NCI-H1436 (cell line): ENCODE measurements at places on chromosomes 3 and 15.
A peak's percentile ranks its signal among the peaks of the same experiment; 100 is the strongest.

- no peak for DNase-seq
These were observed 92.4 kb upstream of the WNT5A start for GRCh38 chr3:55579496-55579895.

DNA sequence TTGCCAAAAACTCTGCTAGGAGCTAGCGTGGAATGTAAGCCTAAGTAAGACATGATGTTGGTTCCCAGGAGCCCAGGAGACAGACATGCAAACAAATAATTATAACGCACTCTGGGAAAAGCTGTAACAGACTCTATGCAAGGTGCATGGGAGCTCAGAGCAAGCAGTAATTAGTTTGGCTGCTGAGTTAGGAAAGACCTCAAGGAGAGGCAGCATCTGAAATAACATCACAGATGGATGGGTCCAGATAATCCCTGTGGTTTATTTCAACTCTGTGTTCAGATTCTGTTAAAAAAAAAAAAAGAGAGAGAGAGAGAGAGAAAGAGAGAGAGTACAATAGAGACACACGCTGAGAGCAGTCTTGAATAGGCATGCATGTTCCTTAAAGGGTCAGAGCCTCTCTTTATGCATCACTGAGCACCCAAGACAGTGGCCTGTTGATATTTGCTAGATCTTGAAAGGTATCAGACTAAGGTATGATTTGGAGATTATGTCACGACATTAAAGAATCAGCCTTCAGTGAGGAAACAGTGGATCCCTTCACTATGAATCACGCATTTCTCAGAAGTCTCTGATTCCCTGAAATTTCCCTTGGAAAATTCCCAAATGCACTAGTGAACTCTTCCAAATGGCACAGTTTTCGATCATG is 124.4 kb upstream of the LIPC start:
- DNase-seq = peak; percentile 30

DNA sequence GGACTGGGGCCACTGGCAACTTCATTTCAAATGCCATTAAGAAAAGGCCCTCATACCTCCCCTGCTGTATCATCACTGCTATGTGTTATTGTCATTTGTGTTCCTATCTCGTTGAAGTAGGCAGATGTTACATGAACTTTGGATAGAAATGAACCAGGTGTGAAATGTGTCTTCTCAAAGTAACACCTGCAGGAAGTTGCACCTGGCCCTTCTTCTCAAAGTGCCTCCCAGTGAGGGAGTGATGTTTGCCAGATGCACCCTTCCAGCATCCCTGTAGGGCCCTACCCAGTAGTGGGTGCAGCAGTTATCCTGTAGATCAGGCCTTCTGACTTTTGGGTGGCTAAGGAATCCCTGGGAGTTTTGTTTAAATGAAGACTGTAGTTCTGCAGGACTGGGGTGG is 197.7 kb upstream of the CTNNB1 start:
- no peak for DNase-seq

DNA sequence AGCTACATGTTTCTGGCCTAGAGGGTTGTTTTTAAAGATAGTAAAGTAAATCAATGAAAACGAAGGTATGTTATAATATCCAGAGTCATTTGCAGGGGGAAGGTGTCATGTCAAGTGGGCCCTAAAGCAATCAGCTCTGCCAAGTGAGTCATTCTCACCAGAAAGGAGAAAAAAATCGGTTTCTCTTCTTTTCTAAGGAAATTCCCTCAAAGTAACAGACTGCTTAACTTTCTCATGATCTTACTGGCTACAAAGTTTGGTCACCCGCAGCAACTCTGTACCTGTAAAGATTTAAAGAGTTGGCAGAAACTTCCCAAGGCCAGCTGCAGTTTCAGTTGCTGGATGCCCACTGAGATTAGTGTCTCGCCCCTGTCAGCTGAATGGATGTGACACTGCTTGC is 5.5 kb upstream of the FSIP1 start:
- DNase-seq = no peak

DNA sequence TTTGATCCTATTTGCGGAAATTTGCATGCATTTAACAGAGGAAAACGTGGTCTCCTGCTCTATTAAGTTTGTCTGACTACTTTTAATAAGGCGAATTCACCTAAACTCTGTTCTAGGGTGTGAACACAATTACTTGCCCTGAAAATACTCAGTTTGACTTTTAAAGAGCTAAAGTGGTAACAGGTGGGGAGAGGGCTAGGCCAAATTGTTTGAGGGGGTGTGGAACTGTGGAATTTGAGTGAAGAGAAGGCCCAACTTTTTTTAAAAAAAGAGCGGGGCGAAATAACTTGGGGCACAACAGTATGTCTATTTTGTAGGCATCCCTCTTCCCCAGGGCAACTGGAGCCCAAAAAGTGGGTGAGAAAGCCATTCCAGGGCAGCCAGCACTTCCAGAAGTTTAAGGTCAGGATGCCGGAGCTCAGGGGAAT is 580 bp upstream of the FXR1 start:
- no peak for DNase-seq

DNA sequence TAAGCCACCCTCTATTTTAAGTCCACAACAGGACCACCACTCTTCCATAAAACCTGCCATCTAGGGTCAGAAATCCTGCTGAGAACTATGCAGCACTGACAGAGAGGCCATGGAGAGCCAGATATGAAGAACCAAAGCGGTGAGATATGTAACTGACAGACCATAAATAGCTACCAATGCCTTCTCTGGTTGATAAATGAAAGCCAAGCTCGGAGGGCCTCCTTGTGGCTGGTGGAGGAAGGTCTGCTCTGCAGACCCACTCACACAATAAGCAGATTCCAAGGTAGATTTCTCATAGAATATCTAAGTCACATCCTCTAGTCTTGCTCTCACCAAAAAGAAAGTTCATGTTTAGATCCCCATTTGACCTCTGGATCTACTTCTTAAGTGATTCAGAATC is 38.9 kb downstream of the RYK start:
- DNase-seq = peak; percentile 14

GRCh38 chr3:65713016-65713415 is 325.7 kb downstream of the MAGI1 start:
- no peak for DNase-seq

- no peak for DNase-seq
These were observed 46.9 kb downstream of the STARD9 start for GRCh38 chr15:42621996-42622925.

- no peak for DNase-seq
These were observed 91.4 kb upstream of the SCN10A start for GRCh38 chr3:38907426-38907825.

DNA sequence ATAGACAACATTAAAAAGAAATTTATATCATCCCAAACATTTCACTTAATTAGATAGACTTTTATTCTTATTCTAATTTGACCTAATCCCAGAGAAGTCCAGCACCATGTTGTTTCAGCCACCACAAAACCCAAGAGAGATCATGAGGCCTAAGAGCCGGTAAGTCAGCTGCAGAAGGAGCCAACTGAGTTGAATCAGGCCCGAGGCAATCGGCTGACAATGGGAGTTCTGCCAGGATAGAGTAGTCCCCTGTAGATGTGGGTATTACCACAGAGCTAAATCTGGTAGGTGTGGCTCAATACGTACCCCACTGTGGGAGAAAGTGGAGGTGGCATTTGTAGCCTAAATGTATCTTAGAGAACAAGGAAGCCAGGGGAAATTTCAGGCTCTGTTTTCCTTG is 49.7 kb upstream of the UMPS start:
- no peak for DNase-seq

GRCh38 chr3:127597020-127597771 is 1.0 kb upstream of the MCM2 start:
- no peak for DNase-seq

DNA sequence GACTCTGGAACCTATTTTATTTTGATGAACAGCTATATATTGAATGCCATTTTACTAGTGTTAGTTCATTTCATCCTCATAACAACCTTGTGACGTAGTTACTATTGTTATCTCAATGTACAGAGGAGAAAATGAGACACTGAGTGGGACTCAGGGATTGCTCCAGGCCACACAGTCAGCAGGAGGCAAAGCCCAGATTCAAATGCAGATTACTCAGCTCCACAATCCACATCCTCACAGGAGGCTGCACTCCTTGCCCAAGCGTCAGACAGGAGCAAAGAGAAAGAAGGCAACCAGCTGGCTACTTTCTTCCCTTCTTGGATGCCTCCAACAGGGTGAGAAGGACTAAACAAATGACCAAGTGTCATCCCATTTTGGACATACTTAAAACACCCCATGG is 92.0 kb upstream of the CCDC54 start:
- DNase-seq = no peak

GRCh38 chr3:56655709-56656108 is 27.4 kb downstream of the TASOR start:
- no peak for DNase-seq

DNA sequence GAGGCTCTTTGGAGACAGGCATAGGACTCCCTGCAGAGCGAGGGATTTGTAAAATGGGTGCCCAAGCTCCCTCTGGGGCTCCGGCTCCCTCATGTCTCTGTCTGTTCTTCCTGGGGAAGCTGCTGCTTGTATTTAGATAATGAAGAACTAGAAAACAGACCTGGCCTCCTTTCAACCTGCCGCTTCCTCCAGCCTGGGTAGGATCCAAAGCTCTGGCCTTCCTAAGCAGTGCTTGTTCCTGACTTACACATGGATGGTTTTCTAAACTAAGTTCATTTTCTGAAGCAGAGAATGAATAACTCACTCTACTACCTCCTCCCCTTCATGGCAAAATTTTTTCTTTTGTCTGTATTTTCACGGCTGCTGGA is 36.9 kb upstream of the MYZAP start:
- DNase-seq = no peak

- DNase-seq = no peak
These were observed 49.8 kb upstream of the SLC6A1 start for GRCh38 chr3:10942690-10943205.

DNA sequence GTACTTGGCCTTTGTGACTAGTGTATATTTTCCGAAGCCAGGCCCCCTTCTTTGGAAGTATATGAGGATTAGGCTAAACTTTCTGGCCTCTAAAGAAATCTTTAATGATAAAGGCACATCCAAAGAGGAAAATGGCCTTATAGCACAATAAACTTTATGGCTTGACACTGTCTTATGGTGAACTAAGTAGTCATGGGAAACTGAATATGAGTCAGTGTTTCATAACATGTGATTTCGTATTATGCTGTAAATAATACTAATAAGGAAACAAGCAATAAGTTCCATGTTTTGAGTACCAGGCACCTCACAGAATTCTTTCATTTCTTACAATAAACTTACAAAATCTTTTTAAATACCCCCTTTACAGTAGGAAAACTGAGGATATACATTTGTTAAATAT is 8.2 kb downstream of the ZPLD1 start:
- no peak for DNase-seq

DNA sequence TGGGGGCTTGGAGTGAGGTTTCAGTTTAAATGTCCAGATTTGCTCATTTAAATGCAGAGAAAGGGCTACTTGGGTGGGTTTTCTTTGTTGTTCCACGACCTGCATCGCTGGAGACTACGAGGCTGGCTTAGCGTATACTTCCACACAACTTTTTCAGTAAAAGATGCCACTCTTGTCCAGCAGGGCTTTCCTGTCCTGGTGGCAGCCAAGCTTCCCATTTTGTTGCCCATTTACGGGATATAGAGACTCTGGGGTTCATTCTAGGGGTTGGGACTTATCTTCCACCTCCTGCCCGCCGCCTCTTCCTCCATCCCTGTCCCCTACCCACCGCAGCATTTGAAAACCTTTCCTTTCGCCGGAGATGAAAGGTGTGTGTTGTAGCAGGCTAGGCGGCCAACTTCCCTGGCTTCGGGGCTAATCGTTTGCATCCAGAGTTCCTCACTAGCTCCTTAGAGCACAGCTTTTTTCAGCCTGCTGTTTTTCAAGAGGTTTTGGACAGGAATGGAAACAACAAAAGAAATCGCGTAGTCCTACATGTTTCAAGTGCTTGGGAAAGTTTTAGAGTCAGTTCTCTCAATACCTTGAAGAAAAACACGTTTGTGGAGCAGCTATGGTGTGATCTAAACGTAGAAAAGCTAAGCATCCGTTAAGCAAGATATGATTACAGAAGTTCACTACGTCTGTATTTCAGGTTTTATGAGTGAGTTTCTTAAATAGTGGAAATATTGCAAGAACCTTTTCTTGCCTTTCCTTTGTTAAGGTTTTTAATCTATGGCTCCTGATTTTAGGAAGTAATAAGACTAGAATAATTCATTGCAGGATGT is 843 bp downstream of the CHRNA5 start:
- no peak for DNase-seq

GRCh38 chr3:107689355-107689754 is 166.6 kb downstream of the BBX start:
- DNase-seq = no peak

GRCh38 chr3:98068824-98069223 is 18.1 kb upstream of the OR5AC2 start:
- DNase-seq = no peak

DNA sequence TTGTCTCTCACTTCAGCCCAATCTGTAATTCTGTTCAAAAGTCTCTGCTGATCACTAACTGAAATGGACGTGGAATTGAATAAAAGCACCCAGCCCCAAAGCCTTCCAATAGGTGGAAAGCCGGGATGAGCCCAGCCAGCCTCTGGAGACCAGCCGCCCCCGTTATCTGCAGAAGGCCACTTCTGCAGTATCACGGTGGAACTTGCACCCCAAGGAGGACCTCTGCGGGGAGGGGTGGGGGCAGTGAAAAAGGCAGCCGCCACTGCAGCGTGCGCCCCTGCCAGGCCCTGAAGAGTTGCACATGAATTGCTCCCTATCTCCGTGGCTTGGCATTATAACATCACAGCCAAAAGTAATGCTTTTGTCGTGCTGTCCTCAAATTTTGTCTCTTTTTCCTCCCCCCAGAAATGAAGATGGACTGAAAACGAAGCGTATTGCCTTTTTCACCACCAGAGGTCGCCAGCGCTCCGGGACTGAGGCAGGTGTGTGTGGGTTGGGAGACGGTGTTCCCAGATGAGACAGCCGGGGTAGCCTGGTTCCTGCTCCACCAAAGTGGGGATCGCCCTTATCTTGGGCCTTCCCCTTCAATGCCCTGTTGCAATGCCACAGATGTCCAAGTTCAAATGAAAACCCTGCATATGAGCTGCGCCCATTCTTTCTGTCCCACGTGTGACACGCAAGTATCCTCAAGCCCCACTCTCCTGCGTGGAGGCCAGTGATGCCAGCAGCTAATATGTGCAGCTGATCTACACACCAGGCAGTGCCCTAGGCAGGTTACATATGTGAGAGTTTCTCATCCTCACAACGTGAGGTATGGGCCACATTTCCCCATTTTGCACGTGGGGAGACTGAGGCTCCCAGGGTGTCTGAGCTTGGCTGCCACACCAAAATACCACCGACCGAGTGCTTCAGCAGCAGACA is 96.0 kb downstream of the LRRK1 start:
- DNase-seq = peak; percentile 28

DNA sequence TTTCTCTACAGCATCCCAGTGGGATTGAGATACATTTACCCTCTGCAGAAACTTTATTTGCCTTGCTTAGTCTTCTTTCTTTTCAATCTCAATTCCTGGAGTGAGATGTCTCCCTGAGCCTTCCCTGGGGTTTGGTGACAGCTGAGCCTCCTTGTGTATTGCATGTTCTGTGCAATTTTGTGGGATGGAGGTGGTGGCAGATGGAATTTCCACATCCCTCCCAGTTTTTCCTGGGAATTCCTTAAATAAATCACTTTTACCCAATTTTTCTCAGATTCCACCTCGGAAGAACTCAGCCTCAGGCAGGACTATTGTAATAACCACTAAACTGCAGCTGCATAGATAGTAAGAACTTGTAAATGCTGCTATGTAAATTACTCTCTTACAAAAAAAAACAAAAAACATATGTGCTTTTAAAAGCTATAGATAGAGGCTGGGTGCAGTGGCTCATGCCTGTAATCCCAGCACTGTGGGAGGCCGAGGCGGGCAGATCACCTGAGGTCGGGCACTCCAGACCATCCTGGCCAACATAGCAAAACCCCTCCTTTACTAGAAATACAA is 88.5 kb upstream of the ABHD17C start:
- no peak for DNase-seq
